Right ventricle myocardium superior (tissue), 1 donor: ENCODE measurements at places on chromosomes 3 and 15. TPM values are rescaled to one million over a fixed set of nuclear protein-coding genes. Genes with fewer than 3 reads are reported as not detected.

LRRC49 gene
- 45.7 TPM for total RNA-seq

HESX1 gene
- total RNA-seq: not detected

- DNase-seq: no peak
Observed at GRCh38 chr3:50381383-50381782, 22.1 kb upstream of the TMEM115 start.

DNA sequence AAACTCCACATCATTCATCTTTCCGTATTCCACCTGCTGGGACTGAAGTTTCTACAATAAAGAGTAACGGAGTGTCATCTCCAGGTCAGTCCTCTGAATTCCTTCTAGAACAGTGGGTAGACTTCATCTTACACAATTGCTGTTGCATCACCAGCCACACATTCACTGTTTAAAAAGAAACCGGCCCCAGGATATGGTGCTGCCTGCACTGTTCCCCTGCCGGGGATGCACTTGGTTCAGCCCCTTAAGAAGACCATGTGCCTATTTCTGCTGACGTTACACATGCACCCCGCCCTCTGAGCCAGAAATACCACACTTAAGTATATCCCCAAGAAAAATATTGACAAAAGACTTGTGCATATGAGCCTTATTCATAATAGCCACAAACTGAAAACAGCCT is 233.4 kb downstream of the FEZF2 start:
- no peak for DNase-seq

DNA sequence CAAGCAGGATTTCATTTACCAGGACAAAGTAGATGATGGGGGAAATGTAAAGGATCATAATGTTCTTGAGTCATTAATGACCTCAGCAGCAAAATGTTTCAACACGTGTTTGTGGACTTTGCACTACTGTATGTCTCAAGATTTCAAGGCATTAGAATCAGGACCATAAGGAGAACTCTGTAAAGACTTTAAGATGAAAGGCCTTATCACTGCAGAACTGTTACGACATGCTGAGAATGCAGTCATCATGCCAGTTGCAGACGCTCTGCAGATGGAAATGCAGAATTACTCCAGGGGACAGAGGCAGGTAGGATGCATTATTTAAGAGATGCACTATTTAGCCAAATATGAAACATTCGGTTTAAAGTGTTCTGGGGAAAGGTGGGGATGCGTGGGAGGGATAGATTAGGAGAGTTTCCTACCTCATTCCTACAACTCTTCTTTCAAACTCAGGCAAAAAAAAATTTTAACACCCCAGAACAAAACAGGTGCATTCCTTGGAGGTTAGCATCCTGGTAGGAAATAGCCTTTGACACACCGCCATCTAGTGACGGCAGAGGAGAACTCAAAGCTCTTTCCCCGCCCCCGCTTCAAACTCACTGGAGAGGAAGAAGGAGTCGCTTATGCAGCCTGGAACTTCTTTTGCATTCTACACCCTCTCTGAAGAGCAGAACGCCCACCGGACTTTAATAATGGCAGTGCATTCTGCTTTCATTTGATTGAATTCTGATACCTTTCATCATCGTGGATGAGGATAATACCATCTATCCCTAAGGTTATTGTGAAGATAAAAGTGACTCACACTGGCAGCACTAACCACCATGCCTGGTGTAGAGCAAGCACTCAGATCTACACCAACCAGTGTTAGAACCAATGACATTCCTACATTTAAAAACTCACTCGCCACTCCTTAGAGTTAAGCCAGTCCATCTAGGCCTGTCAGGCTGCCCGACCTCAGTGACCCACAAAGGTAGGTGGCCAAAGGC is 43.1 kb upstream of the TOPAZ1 start:
- peak; percentile 46 for DNase-seq

- no peak for DNase-seq
Observed at GRCh38 chr15:31153531-31153930, 52.0 kb upstream of the TRPM1 start.

GRCh38 chr3:50365842-50366220 is 6.5 kb upstream of the TMEM115 start:
- DNase-seq: no peak

GRCh38 chr3:194714137-194714455 is 28.4 kb downstream of the FAM43A start:
- DNase-seq: no peak

GRCh38 chr3:182405759-182406158 is 387.5 kb upstream of the ATP11B start:
- no peak for DNase-seq

GRCh38 chr3:15427182-15427880 is at the start of the genes EAF1 and METTL6:
Gene EAF1, plus strand, starts transcription at chr3:15427598. Its CDS starts 182 bp downstream, at chr3:15427780.
Gene METTL6, minus strand, starts transcription at chr3:15427544. Its CDS starts 1,033 bp downstream, at chr3:15426511.
- DNase-seq: peak; percentile 93

DNA sequence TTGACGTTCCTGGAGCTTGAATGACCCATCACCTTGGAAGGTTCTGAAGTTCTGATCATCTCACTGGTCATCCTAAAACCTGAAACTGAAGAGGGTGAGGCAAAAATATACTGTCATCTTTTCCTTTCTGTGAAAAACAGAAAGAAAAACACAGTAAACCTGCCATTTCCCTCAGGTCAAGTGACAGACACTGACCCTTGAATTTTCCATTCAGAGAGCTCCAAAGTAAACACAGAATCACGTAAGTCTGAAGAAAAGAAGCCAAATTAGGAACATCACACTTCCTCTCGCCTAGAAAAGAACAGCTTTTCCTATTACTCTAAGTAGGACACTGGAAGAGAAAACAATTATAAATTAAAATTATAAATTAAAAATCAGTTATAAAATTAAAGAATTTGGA is 78.7 kb upstream of the TGFBR2 start:
- no peak for DNase-seq
